Glomerular endothelial cell (primary cell): ENCODE measurements at places on chromosomes 11 and 22.
A peak's percentile ranks its signal among the peaks of the same experiment; 100 is the strongest.

DNA sequence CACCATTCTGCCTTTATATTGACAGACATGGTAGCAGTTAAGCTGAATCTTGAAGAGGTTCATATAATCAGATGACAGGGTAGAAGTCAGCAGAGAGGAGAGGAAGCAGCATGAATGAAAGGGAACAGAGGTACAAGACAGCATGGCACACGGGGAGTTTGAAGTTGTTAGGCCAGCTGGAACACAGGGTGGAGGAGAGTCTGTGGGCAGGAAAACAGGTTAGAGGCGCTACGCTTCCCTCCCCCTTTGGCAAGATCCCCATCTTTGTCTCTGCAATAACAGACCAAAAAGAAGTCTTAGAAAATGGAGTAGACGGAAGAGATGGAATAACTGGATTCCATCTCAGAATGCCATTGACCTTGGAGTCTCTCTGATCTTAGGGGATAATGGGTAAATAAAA, 20.0 kb upstream of the NDUFC2 start:
- DNase-seq = no peak

DNA sequence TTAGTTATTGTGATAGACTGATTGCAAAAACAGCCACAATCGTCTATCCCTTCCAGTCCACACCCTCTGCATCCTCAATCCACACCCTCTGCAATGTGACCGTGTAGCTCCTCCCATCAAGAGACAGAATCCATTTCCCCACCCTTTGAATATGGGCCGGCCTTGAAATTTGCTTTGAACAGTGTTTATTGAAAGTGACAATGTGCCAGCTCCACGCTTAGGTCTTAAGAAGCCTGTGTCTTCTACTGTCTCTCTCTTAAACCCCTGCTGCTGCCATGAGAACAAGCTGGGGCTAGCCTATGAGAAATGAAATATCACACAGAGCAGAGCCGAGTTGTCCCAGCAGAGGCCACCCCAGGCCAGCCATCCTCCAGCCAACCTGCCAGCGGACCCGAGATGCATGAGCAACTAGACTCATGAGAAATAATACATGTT, 22.3 kb upstream of the MICAL2 start:
- DNase-seq = no peak

- no peak for DNase-seq
Measured at GRCh38 chr11:73028611-73029010, 113.5 kb downstream of the FCHSD2 start.

DNA sequence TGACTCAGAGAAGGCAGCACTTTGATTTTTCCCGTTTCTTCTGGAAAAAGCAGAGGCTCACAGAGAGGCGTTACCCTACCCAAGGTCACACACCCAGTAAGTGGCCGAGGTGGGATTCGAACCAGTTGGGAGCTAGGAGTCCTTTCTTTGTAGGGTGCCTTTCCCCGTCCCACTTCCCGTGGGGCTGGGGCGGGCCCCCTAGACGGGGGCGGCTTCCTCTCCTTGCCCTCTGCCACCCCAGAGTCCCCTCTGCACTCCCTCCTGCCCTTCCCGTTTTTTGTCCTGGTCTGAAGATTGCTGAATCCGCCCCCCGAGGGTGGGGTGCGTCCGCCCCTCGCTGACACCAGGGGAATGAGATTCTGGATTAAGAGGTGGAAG, 747 bp downstream of the TPCN2 start:
- DNase-seq = no peak

DNA sequence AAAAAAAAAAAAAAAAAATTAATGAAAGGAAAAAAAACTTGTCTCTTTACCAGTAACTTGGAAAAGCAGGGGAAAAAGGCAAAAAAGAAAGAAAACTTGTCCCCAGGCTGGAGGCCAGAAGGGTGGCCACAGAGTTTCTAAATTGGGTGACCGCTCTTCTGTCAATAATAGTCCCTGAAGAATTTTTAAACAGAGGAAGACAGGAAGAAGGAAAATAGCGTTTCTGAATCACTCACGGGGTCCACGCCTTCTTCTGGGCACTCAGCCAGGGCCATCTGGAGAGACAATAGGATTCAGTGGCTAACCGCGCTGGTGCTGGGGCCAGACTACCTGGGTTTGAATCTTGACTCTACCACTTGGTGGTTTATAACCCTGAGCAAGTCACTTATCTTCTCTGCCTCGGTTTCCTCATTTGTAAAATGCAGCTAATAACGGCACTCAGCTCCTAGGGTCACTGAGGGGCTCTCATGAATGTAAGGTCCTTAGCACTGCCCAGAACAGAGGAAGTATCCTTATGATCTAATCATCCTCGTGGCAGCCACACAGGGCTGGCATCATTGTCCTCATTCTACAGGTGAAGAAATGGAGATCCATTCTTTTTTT, 7.0 kb downstream of the C11orf86 start:
- peak; percentile 68 for DNase-seq

DNA sequence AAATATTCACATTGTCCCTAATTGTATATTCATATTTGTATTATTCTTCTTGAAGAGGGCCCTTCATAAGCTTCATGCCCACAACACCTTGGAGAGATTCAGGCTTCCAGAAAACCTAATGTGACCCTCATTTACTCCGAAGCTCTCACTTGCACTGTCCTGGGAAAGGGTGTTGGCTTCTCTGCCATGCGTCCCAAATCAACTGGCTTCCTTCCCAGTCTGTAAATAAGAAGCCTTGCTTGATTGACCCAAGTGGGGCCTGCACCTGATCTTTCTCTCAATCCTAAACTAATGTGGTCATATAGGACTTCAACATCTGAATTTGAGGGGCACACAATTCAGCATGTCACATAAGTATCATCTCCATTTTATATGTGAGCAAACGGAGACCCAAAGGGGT, 40.5 kb upstream of the ZBTB16 start:
- no peak for DNase-seq

- DNase-seq = no peak
Measured at GRCh38 chr11:28924004-28924403, 815.8 kb downstream of the METTL15 start.

GRCh38 chr11:63763496-63764339, 4.9 kb downstream of the ZFTA start:
- no peak for DNase-seq

GRCh38 chr11:93481696-93482095, 61.5 kb downstream of the SMCO4 start:
- DNase-seq = no peak

- DNase-seq = no peak
Measured at GRCh38 chr11:75056814-75057213, 39.9 kb downstream of the OR2AT4 start.

DNA sequence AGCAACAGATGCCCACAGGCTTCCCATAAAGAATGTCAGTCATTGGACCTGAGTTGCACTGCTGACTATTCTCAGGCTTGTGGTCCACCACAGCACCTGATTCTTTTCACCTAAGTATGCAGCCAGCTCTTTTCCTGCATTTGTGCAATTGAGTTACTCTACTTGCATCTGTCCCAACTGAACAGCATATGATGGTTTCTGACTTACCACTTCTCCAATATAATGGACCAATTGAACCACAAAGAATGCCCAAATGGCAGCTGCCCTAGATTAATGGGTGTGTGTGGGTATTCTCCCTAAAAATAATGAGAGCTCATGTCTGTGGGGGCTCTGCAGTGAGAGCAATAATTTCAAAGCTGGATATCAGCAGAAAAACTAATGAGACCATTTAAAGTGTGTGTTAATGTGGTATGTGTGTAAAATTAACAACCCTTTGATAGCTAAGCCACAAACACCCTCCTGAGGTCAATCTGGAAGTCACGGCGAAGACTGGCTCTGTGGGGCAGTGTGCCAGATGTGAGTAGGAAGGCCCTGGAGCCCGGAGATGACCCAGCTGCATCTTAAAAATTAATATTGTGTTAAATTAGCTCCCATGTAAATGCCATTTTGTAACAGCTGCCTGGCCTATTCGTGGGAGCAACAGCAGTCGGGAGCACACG, 43.8 kb downstream of the SC5D start:
- no peak for DNase-seq

DNA sequence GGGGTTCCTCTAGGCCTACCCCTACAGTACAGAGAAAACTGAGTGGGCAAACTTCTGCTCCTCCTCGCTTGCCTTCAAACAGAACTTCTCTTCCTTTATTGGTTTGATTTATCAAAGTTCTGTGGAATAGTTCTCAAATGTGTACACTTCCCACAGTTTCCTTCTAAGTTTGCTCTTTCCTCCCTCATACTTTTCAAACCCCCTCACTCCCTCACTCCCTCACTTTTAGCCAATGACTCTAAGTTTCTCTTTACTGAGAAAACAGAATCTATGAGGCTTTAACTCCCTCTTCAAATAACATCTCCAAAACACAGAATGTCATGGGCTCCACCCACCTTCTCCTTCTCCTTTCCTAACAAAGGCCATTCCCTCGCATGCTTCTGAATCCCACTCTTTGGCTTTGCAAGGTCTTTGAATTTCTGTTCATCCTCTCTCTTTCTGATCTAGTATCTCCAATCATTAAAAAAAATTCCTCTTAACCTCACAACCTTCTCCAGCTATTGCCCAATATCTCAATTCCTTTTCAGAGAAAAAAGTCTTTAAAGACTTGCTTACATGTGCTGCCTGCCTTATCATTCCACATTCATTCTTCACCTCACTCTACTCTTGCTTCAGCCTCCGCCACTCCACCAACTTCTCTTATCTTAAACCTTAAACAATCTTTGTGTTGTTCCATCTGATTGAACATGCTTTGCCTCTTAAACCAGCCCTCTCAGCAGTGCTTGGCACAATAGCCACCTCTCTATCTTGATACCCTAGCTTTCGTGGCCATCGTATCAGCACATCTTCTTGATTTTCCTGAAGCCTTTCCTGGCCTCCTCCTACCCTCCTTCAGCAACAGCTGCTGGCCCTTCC, 57.2 kb downstream of the DDI1 start:
- no peak for DNase-seq

DNA sequence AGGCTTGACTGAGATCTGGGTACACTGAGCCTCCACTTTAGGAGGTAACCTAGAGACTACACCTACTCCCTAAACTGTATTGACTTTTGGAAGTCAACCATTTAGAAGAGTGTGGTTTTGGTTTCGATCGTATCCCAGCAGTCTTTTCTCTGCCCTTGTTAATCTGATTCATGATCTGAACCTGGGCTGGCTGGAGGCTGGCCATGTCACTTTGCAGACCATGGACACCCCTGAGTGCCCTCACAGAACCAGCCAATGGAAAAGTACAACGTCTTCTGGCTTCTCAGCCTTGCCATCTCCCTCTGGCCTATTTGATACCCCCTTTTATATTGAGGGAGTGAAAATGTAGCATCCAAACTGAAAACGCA, 10.8 kb downstream of the EHF start:
- DNase-seq = no peak

DNA sequence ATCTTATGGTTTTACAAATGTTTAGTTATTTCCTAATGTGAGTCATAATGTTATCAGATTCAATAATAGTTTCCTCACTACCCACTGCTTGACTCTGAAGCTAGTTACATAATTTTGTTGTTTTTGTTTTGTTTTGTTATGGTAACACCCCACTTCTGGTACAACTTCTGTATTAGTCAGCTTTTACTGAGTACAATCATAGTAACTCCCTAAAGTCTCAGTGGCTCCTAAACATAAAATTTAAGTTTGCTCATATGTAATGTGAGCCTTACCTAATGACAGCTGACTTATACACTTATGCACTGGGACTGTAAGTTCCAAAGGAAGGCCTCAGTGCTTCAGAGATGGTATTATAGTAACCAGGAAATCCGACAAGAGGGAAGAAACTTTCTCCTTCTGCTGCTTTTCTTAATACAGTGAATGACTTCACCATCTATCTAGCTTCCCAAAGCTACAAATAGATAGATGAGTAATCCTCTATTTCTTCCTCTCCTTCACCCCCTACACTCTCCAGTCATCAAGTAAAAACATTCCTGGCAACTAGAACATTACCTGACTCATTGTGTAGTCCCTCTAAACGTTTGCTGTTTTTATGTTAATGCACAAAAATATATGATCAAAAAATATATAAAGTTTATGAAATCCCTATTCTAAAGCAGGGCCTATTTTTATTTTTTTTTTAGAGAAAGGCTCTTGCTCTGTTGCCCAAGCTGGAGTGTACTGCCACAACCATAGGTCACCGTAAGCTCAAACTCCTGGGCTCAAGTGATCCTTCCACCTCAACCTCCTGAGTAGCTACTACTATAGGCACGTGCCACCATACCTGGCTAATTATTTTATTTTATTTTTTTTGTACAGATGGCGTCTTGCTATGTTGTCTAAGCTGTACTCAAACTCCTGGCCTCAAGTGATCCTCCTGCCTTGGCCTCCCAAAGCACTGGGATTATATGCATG, 563.0 kb downstream of the SOX6 start:
- no peak for DNase-seq

DNA sequence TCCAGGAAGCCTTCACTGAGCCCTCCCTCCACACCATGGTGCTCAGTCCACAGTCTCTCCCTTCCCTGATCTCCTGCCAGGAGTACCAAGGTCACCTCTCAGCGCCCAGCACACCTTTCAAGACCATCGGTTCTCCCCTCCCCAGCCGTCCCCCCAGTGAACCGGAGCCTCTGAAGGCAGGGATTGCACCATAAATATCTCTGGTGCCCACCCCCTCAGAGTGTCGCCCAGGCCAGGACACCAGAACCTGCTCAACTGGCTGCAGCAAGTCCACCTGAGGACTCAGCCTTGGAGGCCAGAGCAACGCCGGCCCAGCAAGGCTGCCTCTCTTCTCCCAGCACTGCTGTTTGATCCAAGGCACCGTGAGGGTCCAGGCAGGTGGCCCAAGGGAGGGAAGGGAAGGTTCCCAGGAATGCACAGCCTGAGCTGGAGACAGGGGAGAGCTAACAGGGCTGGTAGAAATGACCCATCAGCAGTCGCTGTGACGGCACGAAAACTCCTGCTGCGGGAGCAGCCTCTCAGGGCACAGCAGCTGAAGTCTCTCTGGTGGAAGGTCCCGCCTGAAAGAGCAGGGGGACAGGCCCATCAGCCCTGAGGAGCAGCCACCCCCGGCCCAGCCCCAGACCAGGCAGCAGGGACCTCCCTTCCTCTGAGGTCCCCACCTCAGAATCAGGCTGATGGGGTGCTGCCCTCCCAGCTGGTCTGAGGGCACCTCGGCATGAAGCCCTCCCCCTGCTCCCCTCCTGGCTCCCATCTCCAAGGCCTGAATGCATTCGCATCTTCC, 80.3 kb downstream of the BUD13 start:
- DNase-seq = no peak

DNA sequence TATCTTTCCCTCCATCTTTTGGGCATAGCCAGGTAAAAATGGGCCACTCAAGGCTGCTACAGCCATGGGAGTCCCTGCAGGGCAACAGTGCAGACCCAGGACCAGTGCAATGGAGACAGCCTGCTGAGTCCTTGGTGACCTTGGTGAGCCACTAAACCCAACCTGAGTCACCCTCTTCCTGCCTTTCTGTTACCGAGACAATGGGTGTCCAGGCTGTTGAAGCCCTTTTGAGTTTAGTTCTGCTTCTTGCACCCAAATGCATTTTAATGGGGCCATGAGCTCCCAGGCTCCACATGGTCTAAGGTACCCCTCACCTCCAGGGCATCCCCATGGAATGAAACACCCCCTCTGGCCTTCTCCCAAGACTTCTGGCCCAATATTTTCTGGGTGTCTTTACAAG, 874 bp upstream of the PLAAT4 start:
- DNase-seq = no peak
